CD8-positive, alpha-beta memory T cell (primary cell): ENCODE measurements at places on chromosomes 3 and 15.

DNA sequence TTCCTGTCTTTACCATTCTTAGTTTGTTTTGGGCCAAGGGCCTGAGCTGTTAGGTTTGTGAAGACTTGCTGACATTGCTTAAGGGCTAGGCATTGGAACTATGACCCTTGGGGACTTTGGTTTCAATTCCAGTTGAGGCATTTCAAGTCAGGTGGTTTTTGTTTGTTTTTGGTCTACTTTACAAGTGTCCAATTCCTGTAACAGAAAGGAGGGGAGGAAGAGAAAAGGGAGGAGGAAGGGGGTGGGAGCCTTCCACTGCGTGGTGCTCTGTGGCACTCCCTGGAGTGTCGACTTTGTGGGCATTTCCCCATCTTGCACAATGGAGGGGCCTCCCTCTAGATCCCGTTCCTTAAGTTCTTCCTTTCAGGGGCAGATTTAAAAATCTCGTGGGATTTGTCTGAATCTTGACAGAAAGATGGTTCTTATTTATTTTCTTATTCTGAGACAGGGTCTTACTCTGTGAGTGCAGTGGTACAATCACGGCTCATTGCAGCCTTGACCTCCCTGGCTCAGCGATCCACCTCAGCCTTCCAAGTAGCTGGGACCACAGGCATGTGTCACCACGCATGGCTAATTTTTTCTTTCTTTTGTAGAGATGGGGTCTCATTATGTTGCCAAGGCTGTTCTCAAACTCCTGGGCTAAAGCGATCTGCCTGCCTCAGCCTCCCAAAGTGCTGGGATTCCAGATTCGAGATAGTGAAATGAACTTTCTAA lies 59.5 kb upstream of the RYK start:
- no peak for DNase-seq

DNA sequence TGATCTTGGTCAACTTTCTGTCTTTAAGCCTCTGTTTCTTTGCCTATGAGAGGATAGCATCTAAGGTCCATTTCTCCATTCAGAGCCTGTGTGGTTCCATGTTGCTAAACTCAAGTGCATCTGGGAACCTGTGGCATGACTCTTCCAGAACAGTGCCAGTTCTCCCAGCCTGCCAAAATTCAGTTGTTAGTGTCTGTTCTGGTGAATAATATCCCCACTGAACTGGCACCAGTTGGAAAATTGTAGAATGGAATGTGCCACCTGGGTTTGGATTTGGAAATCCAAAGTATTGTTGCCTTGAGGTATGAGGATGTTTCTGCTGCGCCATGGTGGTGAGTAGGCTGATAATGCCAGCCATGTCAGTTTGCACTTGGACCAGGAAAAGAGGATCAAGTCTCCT lies 31.3 kb downstream of the TIMP4 start:
- DNase-seq: no peak

DNA sequence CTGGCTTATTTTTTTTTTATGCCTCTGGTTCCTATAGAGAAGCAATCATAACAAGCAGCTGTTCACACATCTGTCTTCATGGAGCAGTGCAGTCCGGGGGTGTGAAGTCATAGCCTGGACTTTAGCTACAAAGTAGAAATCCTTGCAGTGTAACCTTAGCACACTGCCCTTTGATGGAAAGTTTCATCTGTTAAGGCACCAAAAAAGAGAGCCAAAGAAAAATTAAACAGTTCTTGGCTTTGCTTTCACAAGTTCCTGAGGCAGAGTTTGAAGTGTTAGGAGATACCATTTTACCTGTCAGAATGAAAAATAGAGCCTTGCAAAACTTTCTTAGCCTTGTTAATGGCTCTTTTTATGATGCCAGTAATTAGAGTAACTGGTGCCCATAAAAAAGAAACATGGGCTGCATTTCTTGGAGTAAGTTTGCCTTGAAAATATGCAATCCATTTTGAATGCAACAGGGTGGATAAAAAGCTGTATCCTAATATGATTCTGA lies 84.1 kb downstream of the PIK3R4 start:
- no peak for DNase-seq

DNA sequence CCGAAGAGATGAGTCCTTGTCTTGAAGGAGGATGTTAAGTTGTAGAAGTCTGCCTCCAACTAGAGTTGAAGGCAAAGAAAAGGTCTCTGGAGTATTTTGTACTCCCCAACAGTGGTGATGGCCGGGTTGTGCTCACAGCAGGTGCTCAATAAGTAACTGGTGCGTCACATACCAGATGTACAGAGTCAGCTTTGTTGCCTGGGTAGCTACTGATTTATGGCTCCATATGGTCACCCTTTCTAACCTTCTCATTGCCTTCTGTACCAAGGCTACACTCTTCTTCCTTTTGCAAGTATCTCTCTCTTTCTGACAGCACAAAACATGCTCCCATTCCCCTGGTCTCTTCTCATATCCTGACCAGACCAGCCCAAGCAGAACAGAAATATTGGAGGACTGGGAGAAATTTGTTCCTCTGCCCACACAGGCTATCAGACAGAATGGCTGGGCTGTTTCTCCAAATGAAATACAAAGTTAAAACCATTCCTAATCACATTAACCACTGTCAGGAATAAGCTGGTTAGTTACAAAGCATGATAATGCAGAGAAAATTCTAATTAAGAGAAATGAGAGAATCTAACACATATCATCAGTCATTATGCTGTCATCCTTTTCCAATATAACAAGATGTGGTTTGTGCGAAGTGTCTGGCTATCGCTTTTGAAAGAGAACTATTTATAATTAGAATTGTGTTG lies 150.1 kb upstream of the LRRN1 start:
- DNase-seq: no peak

- no peak for DNase-seq
Observed at GRCh38 chr3:106957029-106957428, 420.2 kb upstream of the CCDC54 start.

GRCh38 chr15:25764980-25765735 lies 98.0 kb downstream of the ATP10A start:
- DNase-seq: no peak

DNA sequence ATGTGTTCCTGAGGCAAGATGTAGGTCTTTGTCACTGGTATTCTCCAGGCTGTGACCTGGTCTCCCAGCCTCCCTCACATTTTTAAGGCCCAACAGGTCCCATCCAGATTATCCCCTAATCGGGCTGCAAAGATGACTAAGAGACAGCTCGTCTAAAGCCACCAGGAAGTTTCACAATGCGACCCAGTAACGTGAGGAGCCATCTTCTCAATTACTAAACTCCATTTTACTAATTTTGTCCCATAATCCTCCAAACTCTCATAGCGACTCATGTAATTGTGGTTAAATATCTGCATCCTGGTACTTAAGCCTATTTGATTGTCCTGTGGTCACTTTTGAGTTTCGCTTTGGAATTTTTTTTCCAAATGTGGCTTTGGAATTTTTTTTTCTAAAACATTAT lies 8.7 kb upstream of the PLA2G4F start:
- DNase-seq: no peak

DNA sequence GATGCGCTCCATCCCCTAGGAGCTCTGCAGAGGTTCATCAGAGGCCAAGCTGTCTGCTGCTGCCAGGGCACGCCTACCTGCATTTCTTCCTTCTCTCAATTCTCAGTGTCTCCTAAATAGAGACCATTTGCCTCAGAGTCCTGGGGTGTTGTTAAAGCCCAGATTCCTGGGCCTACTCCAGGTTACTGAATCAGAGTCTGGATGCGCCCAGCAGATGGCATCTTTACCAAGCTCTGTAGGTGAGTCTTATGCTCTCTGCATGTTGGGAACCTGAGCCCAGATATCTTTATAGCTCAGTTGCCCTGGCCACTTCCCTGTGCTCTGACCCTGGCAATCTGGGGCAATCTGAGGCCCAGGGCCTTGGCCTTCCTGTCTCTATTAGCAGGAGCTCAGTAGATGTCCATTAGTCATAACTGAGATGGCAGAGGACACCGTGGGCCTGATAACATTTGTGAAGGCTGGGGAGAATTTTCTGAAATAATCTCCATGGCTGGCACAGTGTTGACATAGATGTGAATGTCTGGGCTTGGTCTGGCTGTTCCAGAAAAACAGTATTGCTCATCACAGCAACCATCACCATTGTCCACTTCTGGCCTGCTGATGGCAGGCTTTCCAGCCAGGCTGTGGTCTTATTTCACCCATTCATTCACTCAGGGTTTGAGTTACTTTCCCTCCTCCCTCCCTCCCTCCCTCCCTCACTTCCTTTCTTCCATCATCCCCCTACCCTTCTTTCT lies 13.3 kb upstream of the RBP1 start:
- no peak for DNase-seq

DNA sequence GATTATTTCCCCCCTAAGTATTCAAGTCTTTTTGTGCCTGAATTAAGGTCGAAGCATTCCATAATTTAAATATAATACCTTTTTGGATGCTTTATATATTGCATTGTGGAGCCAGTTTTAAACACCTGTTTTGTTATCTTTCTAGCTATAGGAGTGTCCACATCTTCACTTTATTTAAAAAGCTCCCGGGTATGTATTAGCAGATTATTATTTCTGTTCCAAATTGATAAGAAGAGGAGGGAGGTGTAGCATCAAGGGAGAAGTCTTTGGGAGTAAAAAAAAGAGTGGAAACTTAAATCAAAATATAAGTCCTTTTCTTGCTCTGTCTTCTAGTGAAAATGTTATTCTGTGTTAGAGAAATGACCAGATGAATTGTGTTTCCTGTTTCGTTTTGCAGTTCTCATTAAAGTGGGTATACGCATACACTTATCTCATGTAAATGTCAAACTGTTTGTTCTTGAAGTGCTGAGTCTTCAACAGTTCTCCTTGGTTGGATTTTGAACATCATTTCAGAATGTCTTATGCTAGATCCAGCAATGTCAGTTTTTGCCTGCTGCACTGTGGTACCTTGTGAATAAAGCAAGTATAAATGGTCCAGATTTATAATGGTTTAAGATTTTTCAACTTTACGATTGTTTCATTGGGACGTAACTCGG lies 105.8 kb downstream of the FNDC3B start:
- DNase-seq: no peak

DNA sequence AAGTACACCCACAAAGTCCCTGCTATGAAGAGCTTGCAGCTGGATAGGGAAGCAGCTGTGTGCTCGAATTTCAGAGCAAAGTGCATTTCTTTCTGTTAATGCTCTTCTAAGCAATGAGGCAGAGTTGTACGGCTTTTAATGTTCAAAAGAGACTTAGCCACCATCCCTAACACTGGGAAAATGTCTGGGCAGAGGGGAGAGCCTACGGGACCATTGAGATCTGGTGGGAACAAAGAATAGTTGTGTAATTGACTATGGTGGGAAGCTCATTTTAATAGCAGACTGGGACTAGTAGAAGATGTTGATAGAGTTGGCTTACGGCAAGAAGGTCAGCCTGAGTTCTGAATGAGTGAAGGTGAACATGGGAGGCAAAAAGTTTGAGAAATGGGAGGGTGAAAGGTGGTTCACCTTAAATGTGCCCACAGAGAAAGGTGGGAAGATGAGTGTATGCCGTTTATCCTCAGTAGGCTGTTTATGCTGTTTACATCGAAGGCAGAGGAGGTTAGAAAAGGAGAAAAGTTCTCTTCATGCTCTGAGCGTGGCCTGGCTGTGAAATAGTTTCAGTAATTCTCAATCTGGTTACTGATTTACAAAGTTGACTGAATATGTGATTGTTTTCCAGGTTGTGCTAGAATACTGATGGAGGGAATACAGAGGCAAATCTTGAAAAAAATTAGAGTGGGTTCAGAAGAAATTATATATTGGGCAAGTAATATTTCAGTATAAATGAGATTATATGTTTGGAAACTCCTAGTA lies 22.9 kb upstream of the UTS2B start:
- no peak for DNase-seq

GRCh38 chr3:41430391-41430790 lies 231.1 kb downstream of the CTNNB1 start:
- DNase-seq: no peak

DNA sequence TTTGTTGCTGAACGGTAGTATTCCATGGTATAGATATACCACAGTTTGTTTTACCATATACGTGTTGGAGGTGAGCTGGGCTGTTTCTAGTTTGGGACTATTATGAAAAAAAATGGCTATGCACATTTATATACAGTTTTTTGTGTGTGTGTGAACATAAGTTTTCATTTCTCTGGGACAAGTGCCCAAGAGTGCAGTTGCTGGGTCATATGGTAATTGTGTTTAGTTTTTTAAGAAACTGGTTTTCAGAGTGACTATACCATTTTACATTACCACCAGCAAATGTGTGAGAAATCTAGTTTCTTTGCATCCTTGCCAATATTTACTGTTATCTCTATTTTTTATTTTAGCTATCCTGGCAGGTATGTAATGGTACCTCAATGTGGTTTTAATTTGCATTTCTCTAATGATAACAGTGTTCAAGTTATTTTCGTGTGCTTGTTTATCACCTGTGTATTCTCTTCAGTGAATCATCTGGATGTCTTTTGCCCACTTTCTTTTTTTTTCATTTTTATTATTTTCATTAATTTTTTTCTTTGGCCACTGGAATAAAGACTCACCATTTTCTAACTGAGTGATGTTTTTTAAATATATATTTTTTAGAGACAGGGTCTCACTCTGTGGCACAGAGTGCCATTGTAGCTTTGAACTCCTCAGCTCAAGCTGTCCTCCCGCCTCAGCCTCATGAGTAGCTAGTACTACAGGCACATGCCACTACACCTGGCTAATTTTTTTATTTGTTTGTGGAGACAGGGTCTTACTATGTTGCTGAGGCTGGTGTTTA lies 75.3 kb downstream of the ZNF609 start:
- no peak for DNase-seq

DNA sequence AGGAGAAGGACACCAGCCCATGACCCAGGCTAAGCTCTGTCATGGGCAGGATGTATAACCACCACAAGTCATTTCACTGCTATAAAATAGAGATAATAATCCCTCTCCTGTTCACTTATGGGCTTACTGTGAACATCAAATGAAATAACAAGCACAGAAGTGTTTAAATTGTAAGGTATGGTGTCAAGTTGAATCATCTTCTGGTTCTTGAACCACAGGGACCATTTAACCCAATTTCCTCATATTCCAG lies 44.3 kb upstream of the TLE3 start:
- no peak for DNase-seq

DNA sequence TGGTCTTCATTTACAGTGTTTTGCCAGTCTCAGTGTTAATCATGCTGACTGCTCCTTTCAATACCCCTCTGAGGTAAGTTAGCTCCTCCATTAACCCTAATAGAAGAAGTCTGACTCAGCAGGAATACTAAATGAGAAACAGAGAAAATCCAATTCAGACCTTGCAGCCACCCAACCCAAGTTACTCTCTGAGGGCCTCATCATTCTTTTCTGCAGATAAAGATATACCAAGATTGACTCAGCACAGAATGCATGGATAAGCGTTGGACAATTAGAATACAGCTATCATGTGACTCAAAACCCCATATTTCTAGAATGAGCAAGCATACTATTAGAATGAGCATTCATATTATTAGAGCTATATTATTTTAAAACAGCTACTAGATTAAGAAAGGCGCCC lies 389.1 kb upstream of the SGO1 start:
- no peak for DNase-seq
